ENCODE measurements at places on chromosomes 2 and 18. TPM values are rescaled to one million over a fixed set of nuclear protein-coding genes. Genes with fewer than 3 reads are reported as not detected.

Gene AP1S3
- 8.8 TPM for total RNA-seq

Gene CTNNA2
- total RNA-seq = 291 TPM

Gene IL18RAP
- not detected for total RNA-seq

Gene MRO
- total RNA-seq = 1.6 TPM

Gene CPLX4
- total RNA-seq = not detected

Gene CCDC74A
- 10.4 TPM for total RNA-seq

Gene NAT8
- total RNA-seq = not detected

Gene RBMS1
- 26.3 TPM for total RNA-seq

Gene VIL1
- not detected for total RNA-seq

Gene C2orf92
- total RNA-seq = 8.1 TPM

Gene MC5R
- total RNA-seq = 0.69 TPM

Gene FAHD2A
- total RNA-seq = 13.6 TPM

Gene MAL
- not detected for total RNA-seq

Gene MARCHF4
- 13.6 TPM for total RNA-seq

Gene RAB17
- total RNA-seq = under 0.01 TPM

Gene SLC5A7
- 14.3 TPM for total RNA-seq

Gene NABP1
- total RNA-seq = 5.8 TPM

Gene TRABD2A
- total RNA-seq = 2.5 TPM

Gene ABCB11
- 1.2 TPM for total RNA-seq

Gene MEP1B
- total RNA-seq = 0.23 TPM

Gene POU3F3
- total RNA-seq = 87.0 TPM

Gene TDRD15
- under 0.01 TPM for total RNA-seq

Gene UNC80
- total RNA-seq = 26.5 TPM

Gene IGFBP5
- 59.3 TPM for total RNA-seq

Gene CREG2
- 47.1 TPM for total RNA-seq

Gene TTN
- 2.3 TPM for total RNA-seq

Gene HOXD9
- total RNA-seq = not detected

Gene ERMN
- 1.2 TPM for total RNA-seq

Gene CFC1B
- not detected for total RNA-seq

All from diencephalon (tissue), 1 donor.